Aorta (tissue), 5 donors: ENCODE measurements at places on chromosomes 2 and 18.

DNA sequence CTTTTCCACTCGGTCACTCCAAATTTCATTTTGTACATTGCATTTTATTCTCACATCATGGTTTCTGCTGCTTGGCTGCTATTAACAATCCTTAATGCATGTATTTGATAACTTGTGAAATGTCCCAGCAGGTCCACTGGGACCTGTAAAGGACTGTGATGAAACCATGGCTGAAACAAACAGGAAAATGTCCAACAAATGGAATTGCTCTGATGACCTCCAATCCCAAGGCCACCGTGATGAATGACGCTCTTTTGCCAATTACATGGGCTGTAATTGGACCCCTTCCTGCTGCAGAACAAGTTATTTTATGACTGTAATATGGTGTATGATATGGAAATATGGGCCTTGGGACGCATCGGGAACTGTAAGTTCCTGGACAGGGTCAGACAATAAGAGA, 224.2 kb upstream of the CXCR4 start:
- no peak for DNase-seq

- DNase-seq = no peak
Measured at GRCh38 chr2:227152093-227152766, 11.8 kb downstream of the COL4A4 start.

DNA sequence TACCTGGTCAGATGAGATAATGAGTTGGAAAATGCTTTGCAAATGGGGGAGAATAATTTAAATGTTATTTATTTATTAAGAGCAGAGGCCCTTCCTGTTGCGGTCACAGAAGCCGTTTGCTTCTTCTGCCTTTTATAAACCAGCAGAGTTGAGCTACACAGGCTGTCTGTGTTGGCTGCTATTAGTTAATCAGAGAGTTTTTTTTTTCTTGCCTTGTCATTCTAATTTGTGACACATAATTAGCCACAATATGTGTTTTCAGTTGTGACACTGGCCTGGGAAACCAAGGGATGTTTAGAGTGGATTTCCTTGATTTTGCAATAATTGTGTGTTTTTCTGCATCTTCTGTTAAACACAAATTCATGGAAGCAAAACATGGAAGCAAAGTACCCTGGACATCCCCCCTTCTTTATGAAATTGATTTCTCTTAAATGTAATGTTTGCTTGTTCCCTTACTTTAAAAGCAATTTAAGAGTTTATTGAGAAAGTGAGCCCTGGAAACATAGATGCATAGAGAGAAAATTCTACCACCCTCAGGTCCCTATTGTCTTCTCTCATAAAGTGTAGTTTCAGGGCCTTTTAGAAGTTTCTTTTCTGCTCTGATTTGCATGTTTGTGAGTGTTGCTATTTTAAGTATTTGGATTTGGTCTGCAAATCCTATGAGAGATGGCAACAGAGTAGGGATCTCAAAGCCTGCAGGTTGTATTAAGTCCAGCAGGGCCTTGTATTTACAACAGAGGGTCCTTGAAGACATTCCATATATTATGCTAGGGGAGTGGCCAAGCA, 22.8 kb upstream of the IL37 start:
- no peak for DNase-seq

- no peak for DNase-seq
Measured at GRCh38 chr2:54411801-54412354, 44.2 kb upstream of the SPTBN1 start.

DNA sequence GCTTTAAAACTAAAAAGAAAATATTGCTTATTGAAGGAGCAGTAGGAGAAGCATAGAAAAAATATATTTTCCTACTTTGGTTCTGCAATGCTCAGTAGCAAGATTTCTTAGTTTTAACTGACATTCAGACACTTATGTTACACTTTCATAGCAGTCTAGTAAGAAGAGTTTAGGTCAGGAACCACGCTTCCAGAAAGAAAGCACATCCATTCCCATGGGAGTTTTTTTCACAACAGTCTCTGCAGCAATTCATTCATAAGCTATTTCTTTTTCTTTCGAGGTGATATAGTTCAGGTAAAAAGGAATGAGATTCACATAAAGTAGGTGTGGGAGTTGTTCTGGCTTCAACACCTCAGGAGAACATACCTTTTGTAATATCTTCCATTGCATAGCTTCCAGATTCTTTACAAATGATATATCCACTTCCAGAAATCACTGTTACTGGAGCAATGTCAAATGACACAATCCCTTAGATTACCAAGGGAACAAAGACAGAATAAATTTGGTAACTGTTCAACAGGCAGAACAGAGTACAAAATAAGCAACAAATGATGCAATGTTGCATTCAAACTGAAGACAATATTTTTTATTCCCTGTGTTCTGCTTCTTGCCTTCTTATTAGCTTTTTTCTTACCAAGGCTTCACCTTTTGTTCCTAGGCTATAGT, 95.2 kb upstream of the GULP1 start:
- no peak for DNase-seq

- DNase-seq = no peak
Measured at GRCh38 chr2:231882646-231883045, 43.5 kb downstream of the NPPC start.

DNA sequence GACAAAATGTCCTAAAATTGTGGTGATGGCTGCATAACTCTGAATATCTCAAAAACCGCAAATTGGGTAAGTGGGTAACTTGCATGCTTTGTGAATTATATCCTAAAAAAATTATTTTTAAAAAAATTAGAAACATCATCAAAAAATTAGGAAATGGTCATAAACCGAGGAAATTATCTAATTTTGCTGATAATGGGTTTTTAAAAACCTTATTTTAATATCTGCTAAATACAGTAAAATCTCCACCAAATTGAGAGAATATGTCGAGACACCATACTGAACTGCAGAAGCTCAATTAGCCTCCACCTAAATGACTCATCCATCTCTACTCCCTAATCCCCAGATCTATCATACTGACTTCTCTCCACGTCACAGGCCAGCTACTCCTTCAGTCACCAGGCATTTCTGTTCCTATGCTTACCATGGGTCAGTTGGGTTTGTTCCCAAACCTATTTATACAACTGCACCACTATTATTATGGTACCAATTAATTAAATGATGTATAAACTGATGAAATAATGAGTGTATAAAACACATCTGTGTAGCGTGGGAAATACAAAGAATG, 36.1 kb downstream of the SPIRE1 start:
- no peak for DNase-seq

DNA sequence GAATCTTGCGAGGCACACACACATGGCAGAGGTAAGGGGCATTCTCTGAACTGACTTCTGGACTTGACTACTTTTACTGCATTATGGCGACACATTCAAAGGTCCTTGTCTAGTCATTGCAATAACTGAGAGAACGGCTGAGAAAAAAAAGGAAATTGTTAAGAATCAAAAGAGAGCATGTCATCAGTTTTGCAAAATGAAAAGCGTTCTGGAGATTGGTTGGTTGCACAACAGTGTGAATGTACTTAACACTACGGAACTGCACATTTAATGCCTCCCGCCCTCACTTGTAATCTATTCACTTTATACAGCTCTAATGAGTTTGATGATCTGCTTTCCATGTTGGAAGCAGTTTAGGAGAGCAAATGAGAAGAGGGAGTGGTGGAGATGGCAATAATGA, 68.5 kb upstream of the NFU1 start:
- DNase-seq = no peak

DNA sequence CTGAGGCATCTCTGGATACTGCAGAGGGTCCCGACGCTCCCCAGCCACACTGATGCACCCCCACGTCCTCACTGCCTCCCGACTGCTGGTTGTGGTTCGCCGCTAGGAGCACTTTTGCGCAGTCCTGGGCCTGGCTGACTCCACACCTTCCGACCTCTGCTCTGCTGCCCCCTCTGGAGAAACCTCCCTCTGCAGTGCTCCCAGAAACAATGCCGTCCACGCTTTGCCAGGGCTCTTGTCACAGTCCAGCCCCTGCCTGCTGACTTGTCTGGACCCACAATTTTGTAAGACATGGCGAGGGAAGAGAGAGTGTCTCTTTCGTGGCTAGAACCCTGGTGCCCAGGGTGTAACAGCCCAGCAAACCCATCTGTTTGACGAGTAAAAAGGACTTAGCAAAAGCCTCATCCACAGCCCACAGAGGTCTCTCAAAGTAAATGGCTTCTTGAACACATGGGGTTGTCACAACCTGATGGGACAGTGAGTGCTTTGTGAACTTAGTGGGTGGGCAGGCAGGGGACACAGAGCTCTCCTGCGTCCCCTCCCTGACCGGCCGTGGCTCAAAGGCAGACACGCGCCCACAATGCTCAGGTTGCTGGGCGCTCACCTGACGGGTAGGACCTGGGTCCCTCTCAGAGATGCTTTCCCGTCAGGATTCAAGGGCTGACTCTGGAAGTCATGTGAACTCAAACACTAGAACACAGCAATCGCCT, 4.0 kb downstream of the COPS9 start:
- peak; percentile 28 for DNase-seq

DNA sequence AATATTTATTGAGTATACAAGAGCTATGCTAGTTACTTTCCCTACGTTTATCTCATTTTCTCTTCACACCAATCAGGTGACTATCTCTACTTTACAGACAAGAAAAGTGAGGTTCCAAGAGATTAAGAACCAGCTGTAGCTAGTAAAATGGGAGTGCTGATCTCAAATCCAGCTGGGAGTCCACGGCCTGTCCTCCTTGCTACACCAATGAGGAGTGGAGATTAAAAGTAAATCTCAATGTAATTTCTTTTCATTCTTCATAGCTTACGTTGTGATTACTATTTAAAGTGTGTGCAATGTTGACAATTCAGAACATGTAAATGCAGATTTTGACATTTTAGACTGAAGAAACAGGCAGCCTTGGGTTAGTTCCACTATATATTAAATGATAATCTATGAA, 53.9 kb upstream of the NRP2 start:
- no peak for DNase-seq

GRCh38 chr2:54058449-54058848, 57.0 kb upstream of the ACYP2 start:
- no peak for DNase-seq

DNA sequence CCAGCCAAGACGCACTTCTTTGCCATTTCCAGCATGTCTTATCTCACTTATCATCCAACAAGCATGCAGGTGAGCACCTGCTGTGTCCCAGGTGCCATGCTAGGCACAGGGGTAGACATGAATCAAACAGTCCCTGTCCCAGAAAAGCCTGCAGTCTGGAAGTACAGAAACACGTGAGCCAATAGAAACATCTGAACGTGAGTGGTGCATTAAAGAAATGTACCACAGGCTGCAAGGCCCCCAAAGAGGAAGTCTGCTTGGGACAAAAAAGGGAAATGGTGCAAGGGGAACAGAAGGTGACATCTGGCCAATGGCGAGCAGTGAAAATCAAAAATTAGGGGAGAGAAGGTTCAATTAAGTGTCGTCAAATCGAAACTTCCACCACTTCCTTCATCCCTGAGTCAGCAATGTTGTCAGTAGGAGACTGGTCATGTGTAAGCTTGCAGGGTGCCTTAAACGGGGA, 17.6 kb upstream of the TMEM247 start:
- no peak for DNase-seq

DNA sequence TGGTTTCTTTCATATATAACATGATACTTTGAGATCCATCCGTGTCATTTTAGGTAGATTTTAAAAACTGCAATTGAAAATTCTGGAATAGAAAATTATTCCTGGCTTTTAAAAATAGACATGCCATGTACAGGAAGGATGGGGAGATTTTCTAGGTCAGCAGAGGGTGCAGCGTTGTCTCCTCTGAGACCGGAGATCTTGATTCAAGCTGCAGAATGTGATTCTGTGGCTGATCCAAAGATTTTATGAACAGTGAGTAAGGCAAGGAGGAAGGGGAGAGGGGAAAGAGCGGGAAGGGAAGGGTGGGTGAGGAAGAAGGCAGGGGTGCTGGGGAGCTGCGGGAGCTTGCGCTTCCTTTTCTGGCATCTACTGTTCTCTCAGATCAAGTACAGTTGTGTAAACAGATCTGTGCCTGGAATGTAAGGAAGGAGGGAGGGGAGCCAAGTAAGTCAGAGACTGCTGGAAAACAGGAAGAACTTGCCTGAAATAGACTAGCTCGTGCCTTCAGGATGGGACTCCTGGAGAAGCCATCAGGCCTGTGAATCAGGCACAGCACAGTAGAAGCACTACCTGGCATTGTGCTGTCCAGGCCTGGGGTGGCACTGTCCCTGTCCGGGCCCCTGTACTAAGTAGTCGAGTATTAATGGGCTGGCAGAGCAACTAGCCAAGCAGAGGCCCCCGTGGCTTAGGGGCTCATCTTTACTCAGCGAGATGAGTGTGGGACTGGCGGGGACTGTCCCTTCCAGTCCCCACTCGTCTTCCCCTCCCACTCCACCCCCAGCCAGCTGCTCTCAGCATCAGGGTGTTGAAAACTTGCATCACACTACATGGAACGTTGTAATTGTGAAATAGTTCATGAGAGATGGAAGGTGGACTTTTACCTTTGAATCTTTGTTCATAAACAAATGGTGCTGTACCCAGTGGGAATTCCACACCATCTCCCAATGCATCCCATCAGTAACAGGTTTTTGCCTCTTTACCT, 163.5 kb downstream of the UXS1 start:
- no peak for DNase-seq

- DNase-seq = peak; percentile 47
Measured at GRCh38 chr2:113202305-113203216, 28.8 kb downstream of the PSD4 start.

GRCh38 chr2:16413947-16414346, 251.7 kb downstream of the CYRIA start:
- no peak for DNase-seq

DNA sequence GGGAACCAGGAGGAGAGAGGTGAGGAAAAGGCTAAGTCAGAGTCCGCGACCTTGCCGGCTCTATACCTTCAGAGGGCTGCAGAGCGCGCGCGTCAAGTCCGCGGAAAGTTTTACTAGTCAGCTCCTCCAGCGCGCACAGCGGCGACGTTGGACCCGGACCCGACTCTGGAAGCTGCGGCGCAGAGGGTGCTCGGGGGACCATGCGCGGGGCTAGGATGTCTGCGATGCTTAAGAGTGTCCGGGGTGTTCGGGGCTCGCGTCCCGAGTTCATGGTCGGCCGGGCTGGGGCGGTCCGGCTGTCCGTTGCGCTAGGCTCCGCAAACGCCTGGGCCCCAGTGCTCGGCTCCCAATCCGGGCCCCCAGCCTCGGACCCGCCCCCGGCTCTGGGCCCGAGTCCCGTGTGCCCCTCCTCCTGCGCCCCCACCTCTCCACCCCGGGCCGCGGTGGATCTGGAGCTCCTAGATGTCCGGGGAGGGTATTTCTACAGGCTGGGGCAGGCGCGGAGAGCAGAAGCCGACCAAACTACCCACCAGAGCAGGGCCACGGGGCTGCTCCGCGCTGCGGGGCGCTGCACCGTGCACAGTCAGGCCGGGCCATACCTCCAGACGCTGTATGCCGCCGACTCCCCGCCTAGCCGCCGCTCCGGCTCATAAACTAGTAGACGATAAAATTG, at the start of gene LBX2:
TSS of gene LBX2 (minus strand) at position 337 of the 673 bp plus-strand sequence. CDS start at position 271, 66 bp downstream.
- DNase-seq = no peak

- no peak for DNase-seq
Measured at GRCh38 chr2:19580830-19581229, 222.4 kb upstream of the OSR1 start.

GRCh38 chr2:220513573-220514288, 886.3 kb downstream of the SLC4A3 start:
- no peak for DNase-seq
